ENCODE measurements at places on chromosomes 1 and 21.

GRCh38 chr21:35478161-35479064, 429.3 kb upstream of the RUNX1 start:
- no peak for DNase-seq

GRCh38 chr1:8373581-8374241, 55.8 kb downstream of the SLC45A1 start:
- DNase-seq, result no peak

DNA sequence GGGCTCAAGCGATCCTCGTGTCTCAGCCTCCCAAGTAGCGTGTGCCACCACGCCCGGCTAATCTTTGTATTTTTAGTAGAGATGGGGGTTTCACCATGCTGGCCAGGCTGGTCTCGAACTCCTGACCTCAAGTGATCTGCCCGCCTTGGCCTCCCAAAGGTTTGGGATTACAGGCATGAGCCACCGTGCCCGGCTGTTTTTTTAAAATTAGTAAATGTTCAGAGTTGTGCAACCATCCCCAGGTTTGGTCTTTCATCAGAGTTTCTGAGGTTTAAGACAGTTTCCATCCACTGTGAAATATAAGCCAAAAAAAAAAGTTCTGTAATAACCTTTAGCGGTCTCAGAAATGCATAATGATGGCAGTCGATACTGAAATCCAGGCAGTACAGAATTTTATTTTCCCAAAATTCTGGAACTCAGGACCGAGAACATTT, 550 bp upstream of the SYT11 start:
- DNase-seq, result no peak

GRCh38 chr1:55893155-55893554, 678.0 kb upstream of the USP24 start:
- no peak for DNase-seq

DNA sequence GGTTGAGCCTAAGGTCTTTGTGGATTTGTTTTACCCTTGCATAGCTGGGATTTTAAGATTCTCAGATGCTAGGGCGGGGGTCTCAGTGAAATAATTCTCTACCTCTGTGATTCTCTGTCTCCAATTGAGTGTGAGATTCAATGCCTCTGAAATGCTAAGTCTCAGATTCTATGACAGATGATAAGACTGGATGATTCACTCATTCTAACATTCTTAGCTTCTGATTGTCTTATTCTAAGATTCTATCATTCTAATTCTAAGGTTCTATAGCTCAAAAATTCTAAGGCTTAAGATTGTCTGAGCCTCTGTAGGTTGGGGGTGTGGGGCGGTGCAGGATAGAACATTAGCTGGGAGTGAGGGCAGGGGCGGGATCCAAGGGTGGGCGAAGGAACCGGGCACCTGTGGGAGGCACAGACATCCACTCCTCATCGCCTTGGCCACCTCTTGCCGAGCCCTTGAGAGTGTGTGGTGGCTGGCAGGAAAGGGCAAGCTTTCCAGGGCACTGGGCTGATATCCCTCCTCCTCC, 29.5 kb downstream of the ADGRB2 start:
- DNase-seq, result no peak

DNA sequence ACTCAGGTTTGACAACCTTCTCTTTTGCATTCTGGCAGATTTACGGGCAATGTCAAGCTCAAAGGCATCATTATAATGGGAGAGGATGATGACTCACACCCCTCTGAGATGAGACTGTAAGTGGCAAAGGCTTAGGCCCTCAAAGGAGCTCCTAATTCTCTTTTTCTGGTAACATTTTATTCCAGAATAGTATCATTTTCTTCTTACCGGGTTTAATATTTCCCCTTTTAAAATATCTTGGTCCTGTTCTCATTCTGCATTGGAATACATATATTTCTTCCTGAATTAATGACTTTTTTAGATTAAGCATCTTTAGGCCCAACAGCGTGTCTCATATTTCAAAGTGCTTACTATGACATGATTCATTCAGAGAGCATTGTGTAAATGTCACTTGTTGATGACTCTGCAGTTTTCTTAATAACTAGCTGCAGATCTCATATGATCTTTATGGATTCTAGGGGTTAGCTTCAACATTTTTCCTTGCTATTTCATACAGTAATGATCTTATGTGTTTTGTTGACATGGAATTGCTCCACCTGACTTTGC, 1.7 kb downstream of the PITHD1 start:
- DNase-seq, result no peak

DNA sequence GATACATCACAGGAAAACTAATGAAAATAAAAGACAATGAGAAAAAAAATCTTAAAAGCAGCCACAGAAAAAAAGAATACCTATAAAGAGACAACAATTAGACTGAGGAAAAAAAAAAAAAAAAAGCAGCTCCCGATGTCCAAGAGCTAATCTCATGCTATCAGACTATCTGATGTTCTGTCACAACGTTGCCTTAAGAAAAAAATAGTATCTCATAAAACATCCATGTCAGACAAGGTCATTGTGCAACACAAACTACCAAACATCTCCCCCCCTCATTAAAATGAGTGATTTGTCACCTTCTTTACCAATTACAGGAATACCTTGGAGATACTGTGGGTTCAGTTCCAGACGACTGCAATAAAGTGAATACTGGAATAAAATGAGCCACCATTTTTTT, 68.9 kb downstream of the ZNF644 start:
- DNase-seq, result no peak

- no peak for DNase-seq
Measured at GRCh38 chr21:14977814-14978213, 87.0 kb downstream of the NRIP1 start.

GRCh38 chr1:109027841-109028240, 14.1 kb downstream of the WDR47 start:
- no peak for DNase-seq

- no peak for DNase-seq
Measured at GRCh38 chr1:43786201-43786958, 79.0 kb downstream of the ST3GAL3 start.

- DNase-seq, result no peak
Measured at GRCh38 chr1:82318265-82318664, 517.5 kb downstream of the ADGRL2 start.

GRCh38 chr1:97050506-97050905, 328.9 kb downstream of the PTBP2 start:
- DNase-seq, result no peak

GRCh38 chr1:228782662-228783417, 47.6 kb downstream of the RHOU start:
- DNase-seq, result no peak

DNA sequence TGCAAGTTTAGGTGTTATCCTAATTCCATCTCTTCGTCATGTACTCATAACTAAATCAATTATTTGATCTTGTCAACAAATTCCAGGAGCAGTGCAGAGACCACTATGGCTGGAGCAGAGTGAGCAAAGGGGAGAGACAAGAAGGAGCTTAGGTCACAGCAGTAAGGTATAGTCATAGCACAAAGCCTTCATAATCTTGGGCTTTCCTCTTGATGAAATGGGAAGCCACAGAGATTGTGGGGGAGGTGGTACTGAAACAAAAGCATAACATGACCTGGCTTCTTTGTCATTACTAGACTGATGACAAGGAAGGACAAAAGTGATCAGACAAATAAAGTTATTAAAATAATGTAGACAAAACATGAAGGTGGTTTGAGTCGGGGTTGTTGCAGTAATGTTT, 60.1 kb upstream of the PTGS2 start:
- DNase-seq, result no peak

DNA sequence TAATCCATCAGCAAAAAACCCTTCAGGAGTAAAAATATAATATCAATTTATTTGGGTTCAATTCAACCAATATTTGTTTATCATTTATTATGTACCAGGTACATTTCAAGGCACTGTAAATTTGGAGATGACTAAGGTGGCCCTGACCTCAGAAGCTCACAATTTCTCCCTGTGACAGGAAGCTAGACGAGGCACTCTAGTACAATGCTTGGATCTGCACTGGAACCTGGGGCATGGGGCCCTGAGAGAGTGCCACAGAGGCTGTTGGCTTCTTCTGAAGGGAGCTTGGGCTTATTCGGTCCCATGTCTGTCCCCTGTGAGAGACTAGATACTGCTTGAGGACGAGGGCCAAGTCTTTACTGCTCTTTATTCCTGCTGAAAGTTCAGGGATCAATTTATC, 31.5 kb downstream of the RHOU start:
- no peak for DNase-seq

- no peak for DNase-seq
Measured at GRCh38 chr1:31831397-31832378, 15.9 kb upstream of the SPOCD1 start.

DNA sequence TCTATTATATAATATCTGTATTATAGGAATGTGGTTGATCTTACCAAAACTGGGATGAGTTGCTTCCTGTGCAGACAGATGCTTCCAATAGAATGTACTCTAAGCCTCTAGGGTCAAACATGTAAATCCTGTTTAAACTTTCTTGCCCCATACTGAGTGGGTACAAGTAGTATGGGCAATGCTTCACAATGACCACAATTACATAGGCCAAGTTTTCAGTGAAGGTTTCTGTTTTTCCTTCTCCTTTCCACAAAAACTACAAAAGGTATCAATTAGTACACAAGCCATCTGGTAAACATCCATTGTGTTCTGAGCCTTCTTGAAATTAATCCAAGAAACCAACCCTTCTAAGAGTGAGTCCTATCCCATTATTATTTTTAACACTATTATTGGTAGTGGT, 16.8 kb downstream of the OTUD7B start:
- no peak for DNase-seq

GRCh38 chr1:30286988-30287839, 436.2 kb downstream of the MATN1 start:
- no peak for DNase-seq

- DNase-seq, result no peak
Measured at GRCh38 chr1:234606784-234607108, 3.2 kb downstream of the IRF2BP2 start.

DNA sequence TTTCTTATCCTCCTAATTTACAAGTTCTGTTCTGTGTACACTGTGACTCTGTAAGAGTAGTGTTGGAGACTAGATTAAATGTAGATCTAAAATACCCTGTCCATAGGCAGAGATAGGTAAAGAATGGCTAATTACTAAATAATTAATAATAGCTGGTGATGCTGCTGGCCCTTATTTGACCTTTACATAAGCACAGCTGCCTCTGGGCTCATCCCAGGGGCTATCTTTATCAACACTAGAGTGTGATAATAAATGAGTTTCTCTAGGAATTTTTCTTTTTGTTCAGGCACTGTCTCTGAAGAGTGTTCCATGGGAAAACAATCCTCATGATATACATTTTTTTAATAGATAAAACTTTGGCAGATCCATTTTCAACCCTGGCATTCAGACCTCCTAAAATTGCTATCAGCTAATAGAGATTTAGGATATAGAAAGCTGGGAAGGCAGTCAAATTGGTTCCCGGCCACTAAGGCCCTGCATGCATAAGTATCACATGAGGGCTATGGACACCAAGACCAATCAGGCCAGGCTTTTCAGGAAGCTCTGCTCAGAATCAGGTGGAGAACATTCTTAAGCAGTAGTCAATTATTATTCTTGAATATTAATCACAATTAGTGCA, 107.2 kb downstream of the ROR1 start:
- no peak for DNase-seq

GRCh38 chr21:32411350-32412161, 950 bp upstream of the EVA1C start:
- DNase-seq, result no peak

DNA sequence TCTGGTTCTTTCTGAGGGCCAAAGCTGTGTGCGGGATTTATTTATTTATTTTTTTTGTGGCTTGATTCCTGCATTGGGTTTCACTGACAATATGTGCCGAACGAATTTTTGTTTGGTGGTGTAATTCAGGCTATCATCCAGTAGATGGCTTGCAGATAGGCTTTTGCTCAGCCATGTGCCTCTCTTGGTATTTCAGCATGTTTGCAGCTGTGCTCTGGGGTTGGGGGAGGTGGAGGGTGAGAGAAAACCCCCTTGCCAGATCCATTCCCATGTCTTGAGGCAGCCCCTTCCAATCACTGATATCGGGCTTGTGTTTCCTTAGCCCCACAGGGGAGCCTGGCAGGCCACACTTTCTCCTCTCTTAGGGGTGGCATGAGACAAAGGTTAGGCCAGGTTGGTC, 302.4 kb downstream of the PTGER3 start:
- DNase-seq, result no peak

GRCh38 chr1:84073266-84073665, 70.8 kb upstream of the PRKACB start:
- no peak for DNase-seq

DNA sequence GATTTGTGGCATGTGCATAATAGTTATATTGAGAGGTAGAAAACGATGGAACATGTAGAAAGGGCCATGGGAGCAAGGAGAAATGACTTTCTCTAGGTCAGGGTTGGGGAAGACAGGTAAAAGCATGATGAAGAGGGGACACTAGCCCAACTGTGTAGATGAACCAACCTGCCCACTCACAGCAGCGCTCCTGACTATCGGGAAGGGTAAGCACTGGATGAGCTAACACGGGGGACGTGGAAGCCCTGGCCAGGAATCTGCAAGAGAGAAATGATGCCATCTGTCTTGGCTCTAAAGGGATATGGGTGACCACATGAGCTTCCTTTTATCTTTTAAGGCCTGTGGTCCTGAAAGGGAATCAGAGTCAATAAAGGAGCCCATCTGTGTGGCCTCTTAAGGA, 36.2 kb upstream of the TMEM125 start:
- no peak for DNase-seq

DNA sequence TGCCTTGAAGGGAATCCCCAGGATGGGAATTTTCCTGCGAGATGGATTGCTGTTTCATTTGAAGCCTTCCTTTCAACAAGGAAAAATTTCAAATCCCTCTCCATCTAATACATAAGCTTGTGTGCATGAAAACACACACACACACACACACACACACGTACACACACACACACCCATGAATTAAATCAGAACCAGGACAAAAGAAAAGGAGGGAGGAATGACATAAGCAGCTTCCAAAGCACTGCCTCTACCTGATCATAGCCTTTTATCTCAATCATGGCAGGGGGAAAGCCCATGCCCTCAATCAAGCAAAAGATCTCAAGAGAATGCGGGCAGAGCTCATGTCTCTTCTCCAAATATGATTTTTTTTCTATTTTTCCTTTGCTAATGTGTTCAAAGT, 139.7 kb downstream of the SLC44A5 start:
- DNase-seq, result no peak
